ENCODE measurements at places on chromosomes 1 and 21.
A peak's percentile ranks its signal among the peaks of the same experiment; 100 is the strongest.

GRCh38 chr21:46111193-46111571, 13.3 kb downstream of the COL6A2 start:
- DNase-seq: no peak

DNA sequence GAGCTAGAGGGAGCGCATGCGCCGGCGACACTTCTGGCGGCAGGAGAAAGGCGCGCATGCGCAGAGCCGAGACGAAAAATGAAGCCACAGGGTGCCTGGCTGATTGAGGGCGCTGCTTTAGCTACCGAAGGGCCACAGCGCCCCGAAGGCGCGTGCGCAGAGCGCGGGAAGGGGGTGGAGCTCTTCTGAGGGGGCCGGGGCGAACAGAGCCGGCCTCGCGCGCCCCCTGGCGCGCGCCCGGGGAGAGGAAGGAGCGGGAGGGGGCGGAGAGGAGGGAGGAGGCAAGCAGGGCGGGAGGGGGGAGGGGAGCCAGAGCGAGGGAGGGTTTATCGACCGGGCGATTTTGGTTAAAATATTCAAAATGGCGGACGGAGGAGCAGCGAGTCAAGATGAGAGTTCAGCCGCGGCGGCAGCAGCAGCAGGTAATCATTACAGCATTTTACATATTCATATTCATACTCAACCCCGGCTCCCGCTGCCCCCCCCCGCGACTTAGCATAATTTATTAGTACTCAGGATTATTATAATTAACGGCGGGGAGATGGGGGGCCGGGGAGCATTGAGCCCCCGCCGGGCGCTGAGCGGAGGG, at the start of gene POU2F1:
Gene POU2F1, plus strand, starts transcription at position 350 of the 589 bp plus-strand sequence. Its CDS starts 12 bp downstream, at position 362.
- DNase-seq: peak; percentile 97

GRCh38 chr1:47180603-47181094, 9.2 kb downstream of the PDZK1IP1 start:
- no peak for DNase-seq

- no peak for DNase-seq
Observed at GRCh38 chr1:28436211-28436769, 66.8 kb downstream of the PHACTR4 start.

DNA sequence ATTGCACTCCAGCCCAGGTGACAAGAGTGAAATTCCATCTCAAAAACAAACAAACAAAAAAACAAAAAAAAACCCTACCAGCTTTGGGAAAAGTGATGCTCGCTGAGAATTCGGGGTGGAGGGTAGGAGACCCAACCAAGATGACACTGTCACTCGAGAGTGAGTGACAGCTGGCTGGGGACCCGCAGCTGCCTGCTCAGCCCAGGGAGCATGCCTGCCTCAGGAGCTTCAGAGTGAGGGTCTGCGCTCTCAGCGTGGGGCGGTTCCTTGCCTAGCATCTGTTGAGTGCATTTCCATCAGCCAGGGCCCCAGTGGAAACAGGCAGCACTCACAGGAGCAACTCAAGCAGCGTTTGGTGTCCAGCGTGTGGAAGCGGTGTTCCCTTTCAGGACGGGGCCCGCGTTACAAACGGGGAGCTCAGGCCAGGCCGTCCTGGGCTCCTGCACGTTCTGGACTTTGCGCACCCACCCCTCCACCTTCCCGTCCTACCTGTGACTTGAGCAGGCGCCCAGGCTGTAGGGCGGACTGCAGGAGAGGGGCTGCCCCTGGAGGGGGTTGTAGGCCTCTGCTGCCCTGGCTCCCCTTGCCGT, 5.9 kb downstream of the CSTB start:
- no peak for DNase-seq

DNA sequence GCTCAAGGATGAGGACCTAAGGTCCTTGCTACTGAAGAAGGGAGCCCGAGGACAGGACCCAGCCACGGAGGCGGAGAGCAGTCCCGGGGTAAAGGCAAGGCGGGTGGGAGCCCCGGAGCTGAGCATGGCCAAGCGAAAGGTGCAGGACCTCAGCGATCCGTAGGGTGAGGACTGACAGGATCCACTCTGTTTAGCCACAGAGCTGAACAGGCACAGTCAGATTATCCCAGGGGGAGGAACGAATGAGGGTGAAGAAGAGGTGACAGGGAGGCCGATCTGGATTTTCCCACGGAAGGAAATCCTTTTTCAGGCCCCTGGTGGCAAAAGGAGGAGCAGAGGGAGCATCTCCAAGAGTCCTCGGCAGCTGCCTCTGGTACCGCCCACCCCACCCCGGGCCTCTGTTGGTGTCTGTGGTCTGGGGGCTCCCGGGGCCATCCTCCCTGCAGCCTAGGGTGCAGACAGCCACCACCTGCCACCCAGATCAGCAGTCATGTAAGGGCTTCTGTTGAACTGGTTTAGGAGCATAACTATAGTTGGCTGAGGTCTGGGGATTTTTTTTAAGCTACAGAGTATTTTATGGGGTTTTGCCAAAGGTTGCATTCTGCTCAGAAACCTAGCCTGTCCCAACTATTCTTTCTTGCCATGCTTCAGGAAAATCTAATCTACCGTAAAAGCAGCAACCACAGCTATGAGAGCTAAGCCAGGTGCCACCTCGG, 32.3 kb upstream of the LBR start:
- DNase-seq: no peak

- DNase-seq: no peak
Observed at GRCh38 chr1:219573960-219574359, 38.9 kb downstream of the ZC3H11B start.
